ENCODE measurements at places on chromosomes 7 and 10.

DNA sequence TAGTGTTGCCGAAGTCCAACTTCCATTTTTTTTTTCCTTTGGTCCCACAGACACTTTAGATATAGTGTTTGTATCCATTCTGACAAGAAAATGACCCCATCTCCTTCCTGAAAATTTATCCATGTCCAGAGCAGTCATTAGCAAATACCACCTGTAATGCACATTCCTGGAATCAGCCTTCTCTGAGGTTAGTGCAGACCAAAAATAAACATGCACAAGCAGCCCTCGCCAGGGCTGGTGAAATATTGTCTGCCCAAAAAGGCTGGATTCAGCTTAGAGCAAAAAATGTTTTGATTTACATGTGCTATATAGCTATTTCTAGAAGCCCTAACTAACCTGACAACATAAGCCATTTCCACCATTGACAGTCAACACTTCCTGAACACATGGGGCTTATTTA is 145.7 kb downstream of the TAX1BP1 start:
- no peak for DNase-seq

- DNase-seq: no peak
Measured at GRCh38 chr10:34241226-34242000, 573.7 kb downstream of the PARD3 start.

DNA sequence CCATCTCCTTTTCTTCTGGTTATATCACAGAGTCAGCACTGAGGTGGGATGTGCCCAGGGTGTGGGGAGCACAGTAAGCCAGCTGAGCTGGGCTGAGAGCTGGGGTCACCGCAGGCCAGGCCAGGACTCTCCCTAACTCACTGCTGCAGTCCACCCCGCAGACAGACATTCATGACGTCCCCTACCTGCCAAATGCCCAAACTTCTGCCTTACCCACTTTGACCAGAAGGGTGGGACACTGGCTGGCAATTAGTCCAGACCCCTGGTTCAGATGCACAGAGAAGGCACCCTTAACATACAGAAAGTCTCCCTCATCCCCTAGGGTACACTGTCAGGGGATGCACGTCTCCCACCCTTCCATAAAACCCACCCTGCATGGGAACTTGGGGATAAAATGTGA is 2.1 kb downstream of the DRGX start:
- DNase-seq: no peak

DNA sequence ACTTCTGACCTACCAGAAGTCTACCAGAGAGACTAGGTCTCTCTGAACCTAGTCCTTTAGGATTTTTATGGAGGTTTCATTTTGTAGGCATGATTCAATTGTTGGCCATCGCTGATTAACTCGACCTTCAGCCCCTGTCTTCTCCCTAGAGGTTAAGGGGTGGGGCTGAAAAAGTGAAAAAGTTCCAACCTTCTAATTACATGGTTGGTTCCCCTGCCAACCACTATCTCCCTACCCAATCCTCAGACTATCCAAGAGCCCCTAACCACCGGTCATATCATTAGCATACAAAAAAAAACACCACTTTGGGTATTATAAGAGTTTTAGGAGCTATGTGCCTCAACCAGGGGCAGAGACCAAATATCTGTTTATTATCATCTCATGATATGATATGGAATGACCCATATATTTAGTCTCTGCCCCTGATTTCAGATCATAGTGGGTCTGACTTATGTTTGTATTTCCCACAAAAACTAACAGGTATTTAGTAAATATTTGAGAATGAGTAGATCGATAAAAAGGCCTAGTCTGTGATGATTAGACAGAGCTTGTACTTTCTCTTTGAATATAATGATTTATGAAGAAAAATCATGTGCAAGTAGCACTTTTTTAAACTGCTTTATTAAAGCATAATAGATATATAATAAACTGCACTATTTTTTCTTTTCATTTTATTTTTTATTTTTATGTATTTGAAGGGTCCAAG is 35.8 kb downstream of the DNAJC9 start:
- no peak for DNase-seq

DNA sequence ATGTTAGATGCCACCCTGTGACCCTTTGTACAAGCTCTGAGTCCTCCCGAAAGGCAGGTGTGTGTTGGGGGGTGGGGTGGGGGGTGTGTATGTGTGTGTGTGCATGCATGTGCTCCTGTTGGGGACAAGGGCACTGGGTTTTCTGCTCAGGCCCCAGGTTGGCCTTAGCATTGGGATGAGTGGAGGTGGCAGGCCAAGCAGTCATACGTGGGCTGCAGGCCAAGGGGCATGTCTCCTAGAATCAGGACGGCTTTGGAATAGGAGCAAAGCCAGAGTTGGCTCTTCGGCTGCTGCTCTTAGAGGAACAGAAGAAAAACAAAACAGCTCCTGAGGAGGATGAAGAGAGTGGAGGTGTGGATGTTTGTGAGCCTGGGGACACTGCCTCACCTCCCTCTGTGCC is 26.0 kb downstream of the HSPA12A start:
- DNase-seq: no peak

Measured in NCI-H2029 (cell line).